Endothelial cell of umbilical vein (primary cell): ENCODE measurements at places on chromosomes 6 and 20.

GRCh38 chr6:87099472-87099871 lies 4.6 kb upstream of the CGA start:
- no peak for DNase-seq

DNA sequence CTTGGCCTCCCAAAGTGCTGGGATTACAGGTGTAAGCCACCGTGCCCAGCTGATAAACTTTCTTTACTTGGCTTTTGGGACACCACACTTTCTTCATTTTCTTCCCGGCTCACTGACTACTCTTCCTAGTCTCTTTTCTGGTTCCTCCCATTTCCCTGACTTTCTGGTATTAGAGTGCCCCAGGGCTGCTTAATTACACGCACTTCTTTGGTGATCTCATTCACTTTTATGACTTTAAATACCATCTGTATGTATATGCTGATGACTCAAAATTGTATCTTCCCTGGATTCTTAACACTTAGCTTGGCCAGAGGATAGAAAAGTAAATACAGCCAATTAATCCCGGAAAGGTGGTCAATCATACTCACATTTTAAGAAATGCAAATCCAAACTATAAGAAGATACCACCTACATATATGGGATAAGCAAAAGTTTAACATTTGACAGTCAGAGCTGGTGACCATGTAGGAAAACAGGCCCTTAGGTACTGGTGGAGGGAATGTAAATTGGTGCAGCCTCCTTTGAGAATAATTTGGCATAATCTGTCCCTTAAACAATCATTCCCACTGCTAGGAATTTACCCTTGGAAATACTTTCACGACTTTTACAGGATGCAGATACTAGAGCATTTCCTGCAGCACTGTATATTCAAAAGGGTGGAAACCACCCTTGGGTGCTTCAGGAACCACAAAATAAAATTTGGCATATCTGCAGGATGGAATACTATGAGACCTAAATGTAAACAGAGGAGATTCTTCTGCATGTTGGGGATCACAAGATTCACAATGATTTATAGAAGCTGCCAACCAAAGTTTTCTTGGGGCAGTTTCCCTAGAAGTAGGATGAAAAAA lies 9.4 kb upstream of the NANP start:
- DNase-seq, result peak; percentile 35

DNA sequence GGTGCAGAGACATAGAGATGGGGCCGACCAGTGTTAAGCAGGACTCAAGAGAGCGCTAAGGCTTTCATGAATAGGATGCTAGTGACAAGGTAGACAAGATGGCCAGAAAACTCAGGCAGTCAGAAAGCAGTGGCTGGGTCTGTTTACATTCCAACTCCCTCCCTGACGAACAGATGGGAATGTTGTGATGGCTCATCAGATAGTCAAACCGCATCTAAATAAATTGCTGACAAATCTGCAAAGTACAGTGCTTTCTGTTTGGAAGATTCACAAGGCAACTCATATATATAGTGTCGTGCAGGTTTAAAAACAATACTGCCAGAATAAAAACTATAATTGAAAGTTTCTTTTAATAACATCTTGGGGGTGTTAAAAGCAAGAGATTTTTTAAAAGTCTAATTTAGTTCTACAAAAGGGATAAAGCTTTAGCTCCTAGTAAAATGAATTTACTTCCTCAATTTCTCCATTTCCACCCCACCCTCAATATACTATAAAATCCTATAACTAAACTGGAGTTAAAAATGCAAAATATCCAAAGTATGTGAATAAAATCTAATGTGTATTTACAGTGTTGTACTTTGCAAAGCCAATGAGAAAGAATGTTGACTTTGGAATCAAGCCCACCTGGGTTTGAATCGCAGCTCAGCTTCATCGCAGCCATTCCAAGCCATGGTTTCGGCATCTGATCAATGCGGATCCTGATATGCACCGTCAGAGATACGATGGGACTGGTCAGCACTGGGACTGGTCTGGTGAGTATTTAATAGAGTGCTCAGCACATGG lies 247.3 kb upstream of the PDE10A start:
- DNase-seq, result no peak

GRCh38 chr6:157261606-157262005 lies 61.7 kb downstream of the TMEM242 start:
- DNase-seq, result no peak

DNA sequence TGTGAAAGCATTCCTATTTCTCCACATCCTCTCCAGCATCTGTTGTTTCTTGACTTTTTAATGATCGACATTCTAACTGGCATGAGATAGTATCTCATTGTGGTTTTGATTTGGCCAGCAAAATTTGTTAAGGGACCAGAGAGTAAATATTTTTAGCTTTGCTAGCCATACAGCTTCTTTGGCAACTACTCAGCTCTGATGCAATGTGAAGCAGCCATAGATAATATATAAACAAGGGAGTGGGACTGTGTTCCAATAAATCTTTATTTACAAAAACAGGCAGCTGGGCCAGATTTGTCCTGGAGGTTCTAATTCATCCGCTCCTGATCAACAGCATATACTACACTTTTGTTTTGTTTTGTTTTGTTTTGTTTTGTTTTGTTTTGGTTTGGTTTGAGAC lies 202.9 kb downstream of the ZNF217 start:
- DNase-seq, result no peak

DNA sequence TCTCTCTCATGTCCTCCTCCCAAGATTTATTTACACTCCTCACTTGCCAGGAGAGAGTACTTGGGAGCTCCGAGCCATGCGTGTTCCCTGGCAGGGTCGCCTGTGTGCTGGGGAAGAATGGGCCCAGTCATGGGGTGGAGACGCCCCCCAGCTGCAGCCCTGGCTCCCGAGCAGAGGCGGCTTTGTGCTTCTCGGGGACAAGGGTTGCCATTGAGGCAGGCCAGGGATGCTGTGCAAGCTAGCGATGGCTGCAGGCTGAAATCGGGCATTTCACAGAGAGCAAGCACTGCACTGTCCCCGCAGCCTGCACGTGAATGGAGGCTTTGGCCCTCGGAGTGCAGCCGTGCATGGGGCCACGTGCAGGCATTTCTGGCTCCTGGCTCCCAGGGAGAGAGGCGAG lies 23.8 kb downstream of the PHACTR3 start:
- DNase-seq, result no peak

DNA sequence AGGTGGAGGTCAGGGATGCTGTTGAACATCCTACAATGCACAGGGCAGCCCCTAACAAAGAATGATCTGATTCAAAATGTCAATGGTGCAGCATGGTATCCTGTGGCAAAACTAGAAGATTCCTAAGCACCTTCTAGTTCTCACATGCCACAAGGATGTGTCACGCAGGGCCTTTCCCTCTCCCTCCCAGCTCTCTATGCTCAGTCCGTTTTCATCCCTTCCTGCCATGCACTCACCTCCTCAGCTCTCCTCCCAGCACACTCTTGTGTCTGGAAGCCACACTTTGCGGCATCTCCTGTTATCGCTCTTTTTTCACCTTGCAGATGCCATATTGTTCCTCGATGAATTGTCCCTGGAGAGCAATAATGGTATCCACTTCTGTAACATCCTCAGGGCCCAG lies 263.4 kb downstream of the CDC5L start:
- no peak for DNase-seq

GRCh38 chr6:28245206-28245941 lies 6.7 kb downstream of the ZKSCAN4 start:
- no peak for DNase-seq

DNA sequence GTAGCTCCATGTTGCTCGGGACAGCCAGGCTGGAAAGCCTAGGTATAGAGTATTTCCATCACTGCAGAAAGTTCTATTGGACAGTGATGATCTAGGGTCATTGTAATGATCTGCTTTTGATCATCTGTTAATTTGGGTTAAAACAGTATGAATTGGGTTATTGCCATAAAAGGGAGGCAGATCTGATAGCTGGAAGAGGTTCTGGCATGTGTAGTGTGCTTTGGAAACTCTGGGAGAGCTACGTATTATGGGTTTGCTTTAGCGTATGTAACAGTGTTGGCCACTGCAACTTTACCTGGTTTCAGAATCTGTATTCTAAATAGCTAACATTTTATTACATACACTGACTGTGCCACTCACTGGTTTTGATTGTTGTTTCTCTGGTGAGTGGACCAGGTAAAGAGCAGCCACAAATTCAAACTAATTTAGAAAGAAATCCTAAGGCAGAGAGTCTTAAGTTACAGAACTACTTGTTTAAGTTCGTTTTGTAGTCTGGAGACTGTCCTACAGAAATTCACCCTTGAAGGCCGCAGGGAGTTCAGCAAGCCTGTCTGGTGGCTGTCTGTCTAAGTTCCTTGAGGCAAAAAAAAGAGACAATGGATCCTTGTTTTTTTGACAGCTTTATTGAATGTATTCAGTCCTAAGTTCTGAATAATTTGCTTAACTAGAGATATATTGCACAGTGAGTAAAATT lies 300.3 kb downstream of the PRL start:
- no peak for DNase-seq

DNA sequence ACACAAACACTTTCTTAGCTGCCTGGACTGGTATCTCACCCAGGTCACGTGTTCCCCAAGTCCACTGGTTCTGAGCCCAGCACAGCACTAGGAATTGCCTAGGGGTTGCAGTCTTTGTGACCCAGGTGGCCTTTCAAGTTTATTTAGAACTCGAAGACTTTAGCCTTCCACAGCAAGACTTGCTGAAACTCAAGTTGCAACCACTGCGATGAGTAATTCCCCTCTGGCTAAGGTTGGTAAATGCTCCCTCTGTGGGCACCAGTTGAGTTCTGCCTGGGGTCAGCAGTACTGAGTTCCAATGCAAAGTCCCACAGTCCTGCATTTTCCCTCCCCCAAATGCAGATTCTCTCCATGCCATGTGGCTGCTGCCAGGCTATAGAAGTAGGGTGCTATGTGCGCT lies 77.6 kb upstream of the MOCS1 start:
- no peak for DNase-seq

- DNase-seq, result peak; percentile 69
These were observed at the start of gene ATXN1 for GRCh38 chr6:16760516-16761470. ATXN1 (minus strand) TSS chr6:16761460.

DNA sequence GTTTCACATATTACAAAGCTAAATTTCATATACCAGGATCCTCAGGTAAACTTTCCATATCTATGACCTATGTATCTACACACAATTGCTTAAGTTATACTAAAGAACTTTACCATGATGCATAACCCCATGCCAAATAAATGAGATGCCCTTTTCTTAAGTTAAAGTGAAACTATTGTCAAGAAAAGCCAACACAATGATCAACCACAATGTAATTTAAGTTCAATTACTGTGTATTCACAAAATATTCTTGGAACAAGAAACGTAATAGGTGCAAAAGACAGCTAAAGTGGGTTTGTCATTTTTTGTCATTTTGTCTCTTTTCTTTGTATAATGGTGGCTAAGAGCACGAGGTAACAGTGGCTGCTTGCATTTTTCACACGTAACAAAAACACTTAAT lies 158.0 kb upstream of the SHLD1 start:
- DNase-seq, result no peak

- DNase-seq, result peak; percentile 70
These were observed at the start of gene CARMIL1 for GRCh38 chr6:25278914-25279747. CARMIL1 (plus strand) TSS chr6:25279374; CDS start chr6:25279796, 422 bp downstream.

GRCh38 chr6:151763938-151764680 lies 43.4 kb upstream of the ESR1 start:
- DNase-seq, result peak; percentile 86

GRCh38 chr6:138719744-138720143 lies 53.8 kb upstream of the CCDC28A start:
- DNase-seq, result no peak

DNA sequence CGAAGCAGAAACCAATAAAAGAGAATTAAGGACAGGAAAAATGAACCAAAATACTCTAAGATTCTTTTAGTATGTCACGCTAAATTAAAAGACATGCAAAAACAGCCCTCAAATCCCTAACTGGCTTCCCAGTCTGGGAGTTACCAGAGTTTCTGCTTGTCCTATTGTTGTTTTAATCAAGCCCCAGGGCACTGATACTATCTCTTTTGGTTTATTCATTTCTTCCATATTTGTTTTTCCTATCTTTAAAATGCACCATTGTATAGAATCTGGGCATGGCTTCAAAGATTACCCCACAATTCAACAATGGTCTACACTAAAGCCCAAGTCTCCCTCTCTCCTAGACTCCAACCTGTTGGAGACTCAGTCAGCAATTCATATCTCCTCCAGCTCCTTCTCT lies 169.1 kb downstream of the MYLK4 start:
- peak; percentile 28 for DNase-seq

GRCh38 chr6:38319256-38320212 lies 320.2 kb downstream of the BTBD9 start:
- no peak for DNase-seq

DNA sequence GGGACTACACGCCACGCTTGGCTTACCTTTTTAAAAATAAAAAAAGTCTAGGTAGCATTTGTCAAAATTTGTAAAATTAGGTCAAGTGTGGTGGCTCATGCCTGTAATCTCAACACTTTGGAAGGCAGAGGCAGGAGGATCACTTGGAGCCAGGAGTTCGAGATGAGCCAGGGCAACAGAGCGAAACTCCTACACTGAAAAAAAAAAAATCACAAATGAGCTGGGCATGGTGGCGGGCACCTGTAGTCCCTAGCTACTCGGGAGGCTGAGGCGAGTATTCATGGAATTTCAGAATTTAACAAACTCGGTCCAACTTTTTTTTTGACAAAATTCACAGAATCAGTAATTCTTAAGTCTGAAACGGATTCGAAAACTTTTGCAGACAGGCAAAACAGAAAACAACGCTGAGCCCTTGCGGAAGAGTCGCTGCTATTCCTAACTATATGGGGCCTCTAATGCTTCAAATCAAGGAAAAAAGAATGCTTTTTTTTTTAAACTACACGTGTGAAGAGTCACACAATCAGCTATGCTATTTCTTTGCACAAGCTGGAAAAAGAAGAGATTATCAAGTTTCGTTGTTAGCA lies 62.9 kb downstream of the GTF2H5 start:
- no peak for DNase-seq

DNA sequence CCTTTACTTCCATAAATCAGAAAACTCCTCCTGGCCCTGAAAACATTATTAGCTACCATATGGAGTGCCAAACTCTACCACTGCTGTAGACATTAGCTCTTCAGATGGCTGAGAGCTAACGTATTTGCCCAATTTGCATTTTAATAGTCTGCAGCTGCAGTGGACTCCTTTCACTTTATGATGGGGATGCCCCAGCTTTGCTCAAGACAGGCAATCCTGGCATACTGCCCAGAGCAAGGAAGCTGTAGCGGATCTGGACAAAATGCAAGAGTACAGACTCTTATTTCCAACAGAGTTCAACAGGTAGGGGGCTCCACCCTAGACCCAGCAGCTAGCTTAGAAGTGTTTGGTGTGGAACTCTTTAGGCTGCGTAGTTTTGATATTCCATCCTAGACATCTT lies 246.7 kb downstream of the FOXC1 start:
- DNase-seq, result peak; percentile 21

GRCh38 chr6:1871724-1872315 lies 262.1 kb downstream of the FOXC1 start:
- no peak for DNase-seq
